Right renal pelvis (tissue), 4 donors: ENCODE measurements at places on chromosomes 4 and X.

- DNase-seq = no peak
Measured at GRCh38 chr4:168598191-168598590, 101.3 kb downstream of the PALLD start.

DNA sequence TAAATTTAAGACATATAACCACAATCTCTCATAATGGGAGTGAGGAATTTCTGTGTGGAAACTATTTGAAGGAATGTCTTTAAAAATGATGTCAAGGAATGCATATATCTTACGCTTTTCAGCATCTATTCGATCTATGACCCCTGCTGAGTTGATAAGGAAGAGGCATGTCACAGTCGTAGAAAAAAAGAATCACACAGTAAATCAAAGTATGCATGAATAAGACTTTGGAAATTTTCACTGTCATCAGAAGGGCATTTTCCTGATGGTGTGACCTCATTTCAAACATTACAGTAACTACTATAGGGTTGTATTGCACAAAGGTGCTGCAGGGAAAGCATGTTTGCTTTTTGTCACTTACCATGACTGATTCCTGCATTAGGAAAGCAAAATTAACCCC lies 41.5 kb downstream of the REELD1 start:
- no peak for DNase-seq

- DNase-seq = no peak
Measured at GRCh38 chr4:1008840-1009541, 2.4 kb upstream of the FGFRL1 start.

- no peak for DNase-seq
Measured at GRCh38 chr4:95264843-95265242, 283.9 kb downstream of the UNC5C start.

DNA sequence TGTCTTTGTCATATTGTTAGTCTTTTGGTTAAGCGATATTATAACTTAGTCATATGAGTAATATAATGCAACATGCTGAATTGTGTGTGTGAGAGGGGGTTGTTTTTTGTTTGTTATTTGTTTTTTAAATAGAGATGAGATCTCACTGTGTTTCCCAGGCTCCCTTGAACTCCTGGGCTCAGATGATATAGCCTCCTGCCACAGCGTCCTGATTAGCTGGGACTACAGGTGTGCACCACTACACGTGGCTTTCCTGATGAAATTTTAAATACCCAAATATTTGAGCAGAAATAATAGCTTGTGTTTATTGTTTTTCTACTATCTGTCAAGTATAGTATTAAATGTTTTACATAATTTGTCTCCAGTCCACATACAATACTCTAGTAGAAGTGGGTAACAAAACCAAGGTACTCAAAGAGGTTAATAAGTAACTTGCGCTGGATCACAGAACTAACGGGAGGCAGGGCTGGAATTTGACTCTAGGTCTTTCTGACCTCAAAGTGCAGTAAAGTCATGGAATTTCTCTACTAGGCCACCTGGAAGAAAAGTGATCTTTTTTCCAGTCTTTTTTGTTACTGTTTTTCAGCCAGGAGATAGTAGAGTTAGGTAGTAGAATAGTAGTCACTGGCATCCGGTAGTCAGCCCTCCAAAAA lies 47.8 kb downstream of the CLCN3 start:
- no peak for DNase-seq

DNA sequence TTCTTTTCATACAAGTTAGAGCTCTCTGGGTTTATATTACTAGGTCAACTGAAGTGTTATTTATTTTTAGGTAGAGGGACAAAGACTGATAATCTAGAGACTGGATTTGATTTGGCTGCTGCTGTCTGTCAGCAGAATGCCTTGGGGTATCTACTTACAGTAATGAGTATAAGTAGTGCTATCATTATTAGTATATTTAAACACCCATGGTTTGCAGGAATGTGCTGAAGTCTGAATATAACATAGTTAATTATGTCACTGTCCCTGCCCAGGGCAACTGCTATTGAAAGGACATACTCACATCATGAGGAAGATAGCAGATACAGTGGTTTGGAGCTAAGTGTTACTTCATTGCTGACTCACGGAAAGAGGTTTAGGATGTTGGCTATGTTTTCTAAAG lies 76.2 kb downstream of the PRRG1 start:
- DNase-seq = no peak

GRCh38 chrX:136689436-136689835 lies 41.5 kb downstream of the CD40LG start:
- no peak for DNase-seq

DNA sequence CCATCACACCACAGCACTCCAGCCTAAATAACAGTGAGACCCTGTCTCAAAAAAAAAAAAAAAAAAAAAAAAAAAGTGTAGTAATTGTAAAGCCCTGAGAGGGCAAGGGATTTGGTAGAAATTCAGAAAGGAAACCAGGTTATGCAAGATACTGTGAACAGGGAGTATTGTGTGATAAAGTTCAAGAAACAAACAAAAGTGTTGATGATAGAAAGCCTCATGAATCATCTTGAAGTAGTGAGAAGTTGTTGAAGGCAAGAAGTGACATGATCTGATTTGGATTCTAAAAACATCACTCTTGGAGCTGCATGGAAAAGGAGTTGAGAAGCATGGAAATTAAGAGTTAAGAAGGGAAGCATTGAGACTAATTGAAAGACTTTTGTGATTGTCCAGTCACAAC lies 102.2 kb downstream of the RAP1GDS1 start:
- DNase-seq = no peak

GRCh38 chrX:20060961-20061748 lies 55.6 kb downstream of the MAP7D2 start:
- DNase-seq = no peak

DNA sequence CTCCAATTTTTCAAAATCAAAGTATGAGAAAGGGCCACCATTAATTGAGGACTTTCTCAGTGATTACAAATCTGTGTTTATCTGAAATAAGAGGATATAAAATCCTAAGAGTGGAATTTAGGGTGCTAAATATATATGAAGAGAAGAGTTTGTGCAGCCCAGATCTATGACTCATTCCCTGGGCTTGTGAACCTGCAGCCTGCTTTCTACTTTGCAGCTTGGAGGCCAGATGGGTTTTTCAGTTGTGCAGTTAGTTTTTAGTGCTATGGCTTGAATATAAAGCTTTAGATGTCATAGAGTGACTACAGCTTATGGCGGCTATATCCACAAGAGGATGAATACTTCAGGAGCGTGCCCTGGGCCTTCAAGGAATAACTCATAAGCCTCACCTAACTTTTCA lies 1391.1 kb downstream of the FSTL5 start:
- no peak for DNase-seq

GRCh38 chr4:152014280-152014679 lies 253.5 kb upstream of the GATB start:
- DNase-seq = no peak

DNA sequence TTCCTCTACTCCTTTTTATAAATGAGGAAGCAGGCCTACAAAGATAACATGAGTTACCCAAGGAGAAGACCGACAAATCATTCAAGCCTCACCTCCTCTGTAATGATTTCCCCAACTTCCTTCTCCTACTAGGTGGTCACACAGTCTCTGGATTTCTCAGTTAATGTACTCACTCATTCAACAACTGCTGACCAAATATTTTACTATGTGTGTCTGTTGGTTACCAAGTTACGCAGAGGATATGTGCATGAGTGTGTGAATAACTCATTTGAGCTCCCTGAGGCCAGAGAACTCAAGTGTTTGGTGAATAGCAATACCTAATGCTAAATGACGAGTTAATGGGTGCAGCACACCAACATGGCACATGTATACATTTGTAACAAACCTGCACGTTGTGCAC lies 10.4 kb downstream of the CASK start:
- DNase-seq = no peak

GRCh38 chr4:165326831-165327210 lies 648 bp upstream of the MSMO1 start:
- DNase-seq = no peak
